ENCODE measurements at places on chromosomes 16 and 17.
A peak's percentile ranks its signal among the peaks of the same experiment; 100 is the strongest.

DNA sequence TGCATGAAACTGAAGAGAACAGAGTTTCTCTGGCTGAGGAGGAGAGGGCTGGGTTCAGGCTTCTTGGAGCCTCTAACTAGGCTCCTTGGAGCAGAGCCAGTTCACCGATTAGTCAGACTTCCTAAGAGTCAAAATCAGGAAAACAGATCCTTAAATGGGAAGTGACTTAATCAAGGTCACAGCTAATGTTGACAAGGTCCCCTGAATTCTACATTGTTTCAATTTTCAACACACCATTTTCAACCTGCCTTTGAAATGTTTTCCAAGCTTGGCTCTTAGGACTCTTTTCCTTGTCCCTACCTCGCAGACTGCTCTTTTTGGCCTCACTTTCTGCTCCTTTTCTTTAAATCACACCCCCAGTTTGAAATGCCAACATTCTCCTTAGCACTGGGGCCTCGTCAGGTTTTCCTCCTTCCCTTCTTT is 16.3 kb downstream of the MYL4 start:
- no peak for DNase-seq

DNA sequence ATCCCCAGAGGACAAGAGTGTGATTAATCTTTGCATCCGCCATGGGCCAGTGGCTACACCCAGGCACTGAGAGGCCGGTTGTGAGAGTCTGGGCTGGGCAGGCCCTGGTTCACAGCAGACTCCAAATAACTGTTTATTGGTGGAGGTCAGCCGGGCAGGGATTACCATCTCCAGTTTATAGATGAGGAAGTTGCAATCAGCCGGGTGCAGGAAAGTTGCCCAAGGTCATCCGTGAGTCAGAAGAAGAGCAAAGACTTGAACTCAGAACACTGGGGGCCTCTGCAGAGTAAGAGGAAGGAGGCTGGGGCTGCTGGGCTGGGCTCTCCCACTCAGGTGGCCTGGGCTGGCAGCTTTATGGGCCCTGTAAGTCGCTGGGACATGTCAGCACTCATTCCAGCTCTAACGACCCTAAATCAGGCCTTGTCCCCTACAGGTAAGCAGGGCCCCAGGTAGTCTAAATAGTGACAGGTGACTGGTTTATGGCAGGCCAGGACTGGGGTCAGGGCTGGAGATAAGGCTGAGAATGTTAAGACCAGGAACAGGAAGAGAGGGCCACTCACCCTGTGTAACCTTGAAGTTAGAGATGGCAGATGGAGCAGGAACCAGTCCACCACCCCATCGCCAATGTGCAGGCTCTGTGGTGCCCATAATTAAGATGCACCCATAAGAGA is 2.1 kb upstream of the CA4 start:
- no peak for DNase-seq

- peak; percentile 78 for DNase-seq
Measured at GRCh38 chr16:89556750-89557689, 3.5 kb upstream of the RPL13 start.

DNA sequence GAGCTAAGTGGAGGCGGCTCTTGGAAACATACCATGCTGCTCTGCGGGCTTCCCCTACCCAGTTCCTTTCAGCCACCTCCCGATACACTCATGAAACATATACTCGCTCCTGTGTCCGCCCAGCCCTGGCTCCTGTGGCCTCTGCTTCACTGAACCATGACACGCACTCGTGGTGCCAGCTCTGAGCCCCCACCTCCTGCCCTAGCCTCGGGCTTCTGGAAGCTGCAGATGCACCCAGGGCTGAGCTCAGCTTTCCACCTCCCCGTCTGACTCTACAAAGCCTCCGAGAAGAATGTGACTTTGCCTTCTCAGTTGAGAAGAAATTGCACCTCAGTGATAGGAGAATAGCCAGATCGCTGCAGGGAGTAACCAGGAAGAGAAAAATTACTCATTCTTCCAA is 11.0 kb downstream of the CALB2 start:
- no peak for DNase-seq

DNA sequence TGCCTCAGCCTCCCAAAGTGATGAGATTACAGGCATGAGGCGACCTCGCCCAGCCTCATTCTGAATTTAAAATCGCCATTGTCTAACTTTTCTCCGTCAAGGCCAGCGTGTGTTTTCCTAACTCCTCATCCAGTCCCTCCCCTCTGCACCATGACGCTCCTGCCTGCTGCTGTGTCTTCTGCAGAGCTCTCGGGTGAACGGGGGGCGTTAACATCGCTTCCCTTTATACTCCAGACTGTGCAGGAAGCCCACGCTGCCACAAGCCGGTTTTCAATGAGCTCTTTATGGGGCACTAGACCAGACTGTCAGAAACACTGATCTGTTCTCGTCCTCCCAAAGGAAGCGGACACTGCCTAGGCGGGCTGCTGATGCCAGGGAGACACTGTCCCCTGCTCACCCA is 13.2 kb downstream of the AANAT start:
- DNase-seq, result no peak
